ENCODE measurements at places on chromosomes 2 and 18.

GRCh38 chr18:51622702-51623101, 425.2 kb upstream of the MEX3C start:
- no peak for DNase-seq

- DNase-seq: no peak
Measured at GRCh38 chr2:181190711-181191110, 210.3 kb downstream of the UBE2E3 start.

DNA sequence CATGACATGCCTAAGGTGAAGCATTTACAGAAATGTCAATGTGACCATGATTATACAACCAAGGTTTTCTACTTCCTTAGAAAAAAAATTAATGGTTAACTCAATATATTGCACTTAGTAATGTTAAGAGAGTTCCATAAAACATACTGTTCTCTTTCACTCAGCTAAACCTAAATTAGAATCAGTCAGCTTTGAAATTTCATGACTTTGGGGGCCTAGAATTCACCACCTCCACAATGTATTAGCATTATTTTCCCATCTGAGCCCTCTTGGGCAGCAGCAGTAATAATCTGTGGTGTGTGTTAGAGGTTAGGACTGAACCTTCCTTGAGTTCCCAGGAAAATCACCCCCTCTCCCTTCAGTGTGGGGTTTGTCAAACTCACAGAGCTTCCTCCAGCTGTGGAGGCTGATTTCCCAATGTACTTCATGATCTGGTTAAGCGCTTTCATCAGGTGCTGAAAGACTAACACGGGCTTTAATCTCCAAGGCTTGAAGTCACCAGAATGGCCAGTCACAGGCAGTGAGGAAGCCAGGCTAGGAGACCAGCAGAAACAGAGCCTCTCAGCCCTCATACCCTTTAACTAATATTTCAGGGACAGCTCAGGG, 7.1 kb upstream of the UPP2 start:
- no peak for DNase-seq

DNA sequence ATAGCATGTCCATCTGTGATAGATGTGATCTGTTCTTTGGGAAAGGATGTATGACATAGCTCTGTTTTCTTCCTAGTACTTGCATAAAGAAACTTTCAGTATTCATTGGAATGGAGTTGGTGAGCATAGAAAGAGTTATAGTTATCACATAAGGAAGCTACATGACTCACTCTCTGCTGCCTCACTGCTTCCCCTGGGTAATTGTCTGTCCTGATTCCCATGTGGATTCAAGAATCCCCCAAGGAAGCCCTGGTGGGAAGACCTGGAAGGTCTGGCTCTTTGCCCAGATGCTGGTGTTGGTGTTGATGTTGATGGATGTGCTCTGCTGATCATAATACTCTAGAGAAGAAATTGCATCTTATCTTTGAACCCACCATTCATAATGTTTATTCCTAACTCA, 60.6 kb downstream of the PTPN4 start:
- no peak for DNase-seq

DNA sequence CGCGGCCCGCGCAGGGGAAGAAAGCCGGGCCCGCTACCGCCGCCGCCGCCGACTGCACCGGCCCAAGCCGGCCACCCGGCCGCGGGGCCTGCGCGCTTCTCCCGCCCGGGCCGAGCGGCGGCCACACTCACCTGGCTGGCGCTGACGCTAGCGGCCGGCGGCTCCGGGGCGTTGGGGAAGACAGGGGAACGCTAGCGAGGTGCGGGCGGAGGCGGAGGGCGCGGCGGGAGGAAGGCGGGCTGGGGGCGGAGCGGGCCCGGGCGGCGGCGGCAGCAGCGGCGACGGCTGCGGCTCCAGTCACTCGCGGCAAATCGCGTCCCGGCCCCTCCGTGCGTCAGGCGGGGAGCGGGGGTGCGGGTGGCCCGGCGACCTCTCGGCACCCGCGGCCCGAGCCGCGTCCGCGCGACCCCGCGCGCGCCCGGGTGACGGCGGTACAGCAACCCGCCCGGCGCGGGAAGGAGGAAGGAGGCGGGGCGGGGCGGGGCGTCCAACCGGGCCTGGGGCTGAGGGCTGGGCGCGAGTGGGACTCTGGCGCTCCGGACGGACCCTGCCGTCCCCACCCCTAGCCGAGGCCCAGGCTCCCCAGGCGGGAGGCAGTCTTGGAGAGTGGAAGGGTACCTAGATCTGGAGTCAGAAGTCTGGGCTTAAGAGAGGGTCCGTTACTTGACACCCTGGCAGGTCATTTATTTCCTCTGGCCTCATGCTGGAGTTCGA, at the start of gene SESTD1:
TSS of gene SESTD1 (minus strand) at position 465 of the 714 bp plus-strand sequence. CDS start 72,991 bp downstream, outside the sequence.
- DNase-seq: peak; percentile 56

- peak; percentile 61 for DNase-seq
Measured at GRCh38 chr2:88350331-88351248, 101.9 kb downstream of the FOXI3 start.

- DNase-seq: no peak
Measured at GRCh38 chr2:60898567-60898966, 17.2 kb downstream of the REL start.

- no peak for DNase-seq
Measured at GRCh38 chr18:11760498-11761167, 71.6 kb downstream of the GNAL start.

GRCh38 chr2:44843086-44843485, 98.4 kb upstream of the SIX3 start:
- no peak for DNase-seq

- no peak for DNase-seq
Measured at GRCh38 chr2:131521961-131522781, 5.5 kb upstream of the CCDC74A start.

GRCh38 chr2:45816272-45816671, 164.8 kb downstream of the PRKCE start:
- DNase-seq: no peak

- no peak for DNase-seq
Measured at GRCh38 chr2:179263015-179263414, 1.6 kb downstream of the SESTD1 start.

DNA sequence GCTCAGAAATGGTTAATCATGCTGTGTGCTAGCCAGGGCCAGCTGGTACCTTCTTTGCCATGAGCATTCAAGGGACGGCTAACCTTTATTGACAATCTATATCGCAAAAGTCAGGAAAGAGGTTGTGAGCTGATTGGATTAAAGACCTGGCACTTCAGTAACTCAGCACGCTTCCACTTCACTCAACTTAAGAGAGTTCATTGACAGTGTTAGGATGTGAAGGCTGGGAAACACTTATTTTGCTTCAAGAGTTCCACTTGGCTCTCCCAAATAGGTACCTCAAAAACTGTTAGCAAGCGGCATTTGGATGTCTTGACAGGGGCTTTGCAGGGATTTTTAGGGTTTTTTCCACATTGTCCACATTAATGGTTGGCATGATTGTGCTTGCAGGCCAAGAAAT, 25.1 kb upstream of the TXNDC2 start:
- DNase-seq: no peak

- DNase-seq: no peak
Measured at GRCh38 chr2:16626497-16626896, 39.1 kb downstream of the CYRIA start.

DNA sequence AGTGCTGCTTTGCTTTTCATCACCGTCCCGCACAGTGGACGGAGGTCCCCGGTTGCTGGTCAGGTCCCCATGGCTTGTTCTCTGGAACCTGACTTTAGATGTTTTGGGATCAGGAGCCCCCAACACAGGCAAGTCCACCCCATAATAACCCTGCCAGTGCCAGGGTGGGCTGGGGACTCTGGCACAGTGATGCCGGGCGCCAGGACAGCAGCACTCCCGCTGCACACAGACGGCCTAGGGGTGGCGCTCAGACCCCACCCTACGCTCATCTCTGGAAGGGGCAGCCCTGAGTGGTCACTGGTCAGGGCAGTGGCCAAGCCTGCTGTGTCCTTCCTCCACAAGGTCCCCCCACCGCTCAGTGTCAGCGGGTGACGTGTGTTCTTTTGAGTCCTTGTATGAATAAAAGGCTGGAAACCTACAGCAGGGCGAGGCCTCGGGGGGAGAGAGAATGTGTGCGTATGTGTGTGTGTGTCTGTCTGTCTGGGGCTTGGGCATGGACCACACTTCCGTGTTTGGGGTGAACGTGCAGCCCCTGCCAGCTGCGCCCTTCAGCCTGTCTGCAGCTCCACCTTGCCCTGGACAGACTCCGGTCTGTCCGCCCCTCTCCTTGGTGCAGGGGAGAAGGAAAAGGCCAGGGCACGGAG, 32.3 kb downstream of the GPC1 start:
- peak; percentile 32 for DNase-seq

DNA sequence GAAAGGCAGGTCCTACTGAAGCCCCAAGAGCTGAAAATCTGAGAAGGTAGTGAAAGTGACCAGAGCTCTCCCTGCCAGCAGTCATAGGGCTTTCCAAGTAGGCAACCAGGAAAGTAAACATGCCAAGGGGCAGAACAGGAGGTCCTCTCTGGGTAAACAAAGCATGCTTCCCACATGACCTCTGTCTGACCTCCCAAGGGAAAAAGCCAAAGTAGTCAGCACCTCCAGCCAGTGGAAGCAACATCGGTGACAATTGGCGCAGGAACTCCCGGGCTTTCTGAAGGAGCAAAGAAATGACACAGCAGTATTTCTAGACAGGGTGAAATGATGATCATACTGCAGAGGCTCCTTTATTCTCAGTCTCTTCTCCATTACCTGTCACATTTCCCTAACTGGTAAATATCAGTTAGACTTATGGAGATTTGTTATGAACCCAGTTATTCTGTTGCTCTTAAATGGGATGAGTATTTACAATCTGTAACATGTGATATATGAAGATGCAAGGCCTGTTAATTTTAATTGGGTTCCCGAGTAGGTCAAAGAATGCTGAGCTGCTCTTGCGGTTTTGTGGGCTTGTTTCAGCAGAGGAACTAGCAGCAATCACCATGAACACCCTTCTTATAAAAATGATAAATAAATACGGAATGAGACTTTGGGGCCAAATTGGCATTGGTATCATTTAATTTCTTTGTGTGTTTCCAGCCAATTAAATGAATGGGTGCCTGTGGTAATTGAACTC, 321.0 kb downstream of the RND3 start:
- no peak for DNase-seq

DNA sequence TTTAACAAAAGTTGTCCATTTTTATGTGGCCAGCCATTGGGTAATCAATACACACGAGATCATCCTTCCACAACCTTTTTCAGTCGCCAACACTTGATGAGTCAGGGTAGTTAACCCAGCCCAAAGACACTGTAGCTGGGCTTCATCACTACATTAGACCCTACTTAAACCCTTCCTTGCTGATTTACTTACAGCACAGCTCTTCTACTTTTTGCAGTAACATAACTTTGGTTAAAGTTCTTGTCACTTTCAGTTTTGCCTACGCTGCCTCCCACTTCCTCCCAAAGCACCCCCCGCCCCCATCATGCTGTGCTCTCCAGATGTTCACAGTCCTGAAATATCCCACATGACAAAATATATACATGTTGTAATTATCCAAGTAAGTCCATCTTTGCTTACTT, 103.6 kb downstream of the CDK15 start:
- no peak for DNase-seq

GRCh38 chr2:60756097-60757087, at the start of gene PAPOLG:
TSS of gene PAPOLG (plus strand) at chr2:60756268. CDS start at chr2:60756479, 211 bp downstream.
- DNase-seq: peak; percentile 89

DNA sequence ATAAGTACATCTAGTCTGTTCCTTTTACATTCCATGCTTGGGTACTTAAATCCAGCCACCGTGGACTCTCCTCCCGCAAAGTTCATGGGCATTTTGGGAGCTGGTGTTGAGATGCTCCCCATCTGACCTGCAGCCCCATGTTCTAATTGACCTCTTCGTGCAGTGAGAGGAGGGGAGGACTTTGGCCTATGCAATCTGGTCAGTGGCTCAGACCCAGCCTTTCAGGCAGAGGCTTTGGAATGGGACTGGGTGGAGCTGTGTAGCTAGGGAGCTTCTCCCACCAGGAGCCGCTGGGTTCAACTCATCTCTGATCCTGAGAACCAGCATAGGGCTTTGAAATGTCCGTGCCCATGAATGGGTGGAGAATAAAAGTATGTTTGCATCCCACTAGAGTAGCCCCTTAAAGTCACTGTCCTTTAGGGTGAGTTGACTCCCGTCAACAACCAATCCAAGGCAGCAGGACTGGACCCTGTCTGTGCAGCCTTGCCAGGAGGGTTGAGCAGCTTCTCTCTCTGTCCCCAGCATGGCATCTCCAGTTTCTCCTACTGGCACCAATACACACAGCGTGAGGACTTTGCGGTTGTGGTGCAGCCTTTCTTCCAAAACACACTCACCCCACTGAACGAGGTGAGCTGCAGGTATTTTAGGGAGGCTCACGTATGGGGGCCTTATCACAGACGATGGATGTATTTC, 120.0 kb upstream of the PPP1CB start:
- DNase-seq: no peak

DNA sequence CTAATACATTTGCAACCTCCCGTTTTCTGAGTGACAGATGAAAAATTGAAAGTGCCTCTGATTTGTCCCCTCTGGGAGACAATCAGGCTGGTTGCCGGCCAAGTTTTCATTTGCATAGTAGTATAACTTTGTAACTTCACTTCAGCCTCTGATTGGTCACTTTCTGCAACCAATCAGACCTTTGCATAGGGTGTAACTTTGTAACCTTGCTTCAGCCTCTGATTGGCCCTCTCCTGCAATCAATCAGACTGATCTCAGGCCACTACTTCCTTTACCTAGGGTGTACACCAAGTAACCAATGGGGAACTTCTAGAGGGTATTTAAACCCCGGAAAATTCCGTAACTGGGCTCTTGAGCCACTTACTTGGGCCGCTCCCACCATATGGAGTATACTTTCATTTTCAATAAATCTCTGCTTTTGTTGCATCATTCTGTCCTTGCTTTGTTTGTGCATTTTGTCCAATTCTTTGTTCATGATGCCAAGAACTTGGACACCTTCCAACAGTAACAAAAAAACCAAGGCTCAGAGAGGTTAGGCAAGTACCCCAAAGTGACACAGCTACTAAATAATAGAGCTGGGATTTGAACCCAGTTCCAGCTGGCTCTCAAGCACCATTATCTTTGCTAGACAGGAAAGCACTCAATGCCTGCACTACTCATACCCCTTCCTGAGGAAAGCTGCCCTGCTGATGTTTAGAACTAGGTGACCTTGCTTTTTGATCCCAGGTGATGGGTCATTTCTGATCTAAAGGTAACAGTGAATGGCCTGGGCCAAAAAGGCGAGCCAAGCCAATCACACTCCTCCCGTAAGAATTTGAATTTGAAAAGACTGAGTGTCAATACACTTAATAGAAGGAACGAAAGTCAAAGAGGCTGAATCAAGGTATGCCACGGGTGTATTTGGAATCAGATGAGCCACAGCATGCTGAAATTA, 10.9 kb upstream of the MYOM1 start:
- DNase-seq: no peak

DNA sequence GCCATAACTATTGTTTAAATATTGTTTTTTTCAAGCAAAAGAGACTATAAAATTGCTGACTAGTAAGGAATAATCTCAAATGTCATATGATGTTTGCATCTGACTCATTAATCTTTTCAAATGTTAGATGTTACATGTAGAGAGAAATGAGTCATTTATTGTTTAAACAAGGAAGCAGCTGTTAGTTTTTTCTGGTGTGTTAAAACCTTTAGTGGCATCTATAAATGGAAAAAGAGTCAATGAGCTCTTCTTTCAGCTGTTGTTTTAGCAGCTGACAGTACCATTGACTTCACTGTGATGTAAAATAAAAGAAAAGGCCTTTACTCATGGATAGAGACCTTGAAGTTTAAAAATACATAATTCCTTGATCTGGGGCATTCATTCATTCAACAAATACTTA, 1.8 kb upstream of the KLHL41 start:
- no peak for DNase-seq
